ENCODE measurements at places on chromosomes 7 and 10.

- H3K27me3 ChIP-seq: no peaks in the 10 kb centered on the region
- H3K4me3 ChIP-seq: no peak overlapping the region
- H3K4me1 ChIP-seq: no peaks in the 10 kb centered on the region
- H3K27ac ChIP-seq: no peak overlapping the region
These were observed 9.7 kb downstream of the IFIT3 start for GRCh38 chr10:89337484-89337883.

DNA sequence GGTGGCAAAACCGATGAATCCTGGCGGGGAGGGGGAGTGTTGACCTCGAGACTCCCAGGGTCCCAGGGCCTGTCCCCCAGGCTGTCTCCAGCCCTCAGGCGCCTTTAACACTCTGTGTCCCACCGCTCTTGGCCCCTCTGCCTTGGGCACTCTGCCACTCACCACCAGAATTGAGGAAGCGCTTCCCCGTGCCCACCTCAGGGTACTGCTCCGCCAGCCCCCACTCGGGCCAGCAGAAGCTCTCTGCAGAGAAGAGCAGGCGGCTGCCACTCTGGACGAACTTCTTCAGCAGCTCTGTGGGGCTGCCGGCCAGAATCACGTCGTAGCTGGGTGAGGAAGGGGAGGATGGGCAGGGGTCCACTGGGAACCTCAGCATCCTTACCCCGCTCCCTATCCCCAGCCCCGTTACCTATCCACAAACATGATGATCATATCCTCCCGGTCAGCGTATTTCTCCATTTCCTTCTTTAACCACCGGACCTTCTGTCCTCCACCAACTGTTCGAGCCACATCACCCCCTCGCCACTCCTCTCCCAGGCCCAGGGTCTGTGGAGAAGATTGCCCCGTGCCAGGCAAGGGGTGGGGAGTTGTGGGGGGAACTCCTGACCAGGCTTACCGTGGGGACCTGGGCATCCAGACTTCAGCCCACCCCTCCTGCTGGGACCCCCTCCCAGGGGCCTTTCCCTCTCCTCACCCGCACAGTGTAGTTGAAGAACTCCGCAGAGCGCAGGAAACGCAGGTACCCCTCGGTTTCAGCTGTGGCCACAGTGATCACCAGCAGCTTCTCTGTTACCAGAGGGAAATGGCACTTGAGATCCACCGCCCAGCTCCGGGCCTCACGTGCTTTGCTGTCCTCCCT is 1.2 kb downstream of the PLOD3 start:
- no peak for DNase-seq
- peak overlapping the region; percentile 88 for H3K27ac ChIP-seq
- H3K4me1 ChIP-seq: peaks cover 5% of the 10 kb centered on the region
- H3K36me3 ChIP-seq: no peaks in the 10 kb centered on the region
- peak overlapping the region; percentile 88 for H3K4me3 ChIP-seq

GRCh38 chr7:31082017-31082416 is 29.9 kb downstream of the ADCYAP1R1 start:
- H3K36me3 ChIP-seq: no peaks in the 10 kb centered on the region
- H3K4me3 ChIP-seq: no peak overlapping the region
- H3K27ac ChIP-seq: no peak overlapping the region
- no peak for DNase-seq

DNA sequence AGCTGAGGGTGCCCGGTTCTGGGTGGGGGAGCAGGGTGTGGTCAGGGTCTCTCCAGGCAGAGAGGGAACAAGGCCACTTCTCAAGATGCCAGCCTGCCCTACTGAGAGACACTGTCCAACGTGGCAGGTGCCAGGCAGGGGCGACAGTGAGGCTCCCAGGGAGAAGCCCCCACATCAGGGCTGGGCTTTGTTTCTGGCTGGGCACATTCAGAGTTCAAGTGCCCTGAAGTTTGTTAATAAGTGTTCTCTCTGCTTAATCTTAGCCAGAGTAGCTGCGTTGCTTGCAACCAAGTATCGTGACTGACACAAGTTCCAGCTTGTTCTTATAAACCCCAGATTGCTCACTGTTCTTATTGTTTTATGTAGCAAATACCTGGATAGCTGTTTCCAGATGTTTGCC is 21.8 kb downstream of the FOXL3 start:
- H3K27me3 ChIP-seq: no peaks in the 10 kb centered on the region
- H3K27ac ChIP-seq: no peak overlapping the region
- H3K36me3 ChIP-seq: no peaks in the 10 kb centered on the region
- no peak for DNase-seq
- H3K4me1 ChIP-seq: no peaks in the 10 kb centered on the region
